ENCODE measurements at places on chromosomes 12 and 14. TPM values are rescaled to one million over a fixed set of nuclear protein-coding genes. Genes with fewer than 3 reads are reported as not detected.

The KERA gene
- total RNA-seq = not detected

- DNase-seq = no peak
- no peak overlapping the region for H3K4me3 ChIP-seq
- H3K27me3 ChIP-seq = no peaks in the 10 kb centered on the region
- no peak overlapping the region for H3K27ac ChIP-seq
These were observed 36.0 kb downstream of the NTF3 start for GRCh38 chr12:5467931-5468330.

DNA sequence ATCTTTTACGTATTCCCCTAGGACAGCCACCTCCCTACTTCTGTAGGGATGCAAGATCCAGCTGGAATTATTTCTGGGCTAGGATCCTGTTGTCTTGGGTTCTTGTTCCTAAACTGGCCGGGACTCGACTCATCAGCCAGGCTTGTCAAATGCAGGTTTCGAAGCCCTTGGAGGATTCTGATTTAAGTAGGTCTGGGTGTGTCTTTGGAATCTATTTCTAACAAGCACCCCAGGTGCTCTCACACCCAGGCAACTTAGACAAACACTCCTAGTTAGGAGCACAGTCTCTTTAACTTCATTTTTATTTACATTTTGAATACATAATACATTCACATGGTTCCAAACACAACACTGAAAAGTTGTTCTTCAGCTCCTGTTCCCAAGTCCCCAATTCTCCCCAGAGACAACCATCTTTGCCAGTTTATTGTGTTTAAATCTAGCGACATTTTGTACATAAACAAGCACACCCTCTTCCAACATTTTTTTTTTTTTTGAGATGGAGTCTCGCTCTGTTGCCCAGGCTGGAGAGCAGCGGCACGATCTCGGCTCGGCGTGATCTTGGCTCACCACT lies 20.9 kb downstream of the MORN3 start:
- no peak overlapping the region for H3K4me3 ChIP-seq
- no peak overlapping the region for H3K27ac ChIP-seq
- DNase-seq = no peak

- DNase-seq = no peak
- no peaks in the 10 kb centered on the region for H3K4me1 ChIP-seq
- no peak overlapping the region for H3K4me3 ChIP-seq
- no peak overlapping the region for H3K27ac ChIP-seq
- H3K36me3 ChIP-seq = no peaks in the 10 kb centered on the region
These were observed 52.8 kb upstream of the CNOT2 start for GRCh38 chr12:70190262-70191010.

DNA sequence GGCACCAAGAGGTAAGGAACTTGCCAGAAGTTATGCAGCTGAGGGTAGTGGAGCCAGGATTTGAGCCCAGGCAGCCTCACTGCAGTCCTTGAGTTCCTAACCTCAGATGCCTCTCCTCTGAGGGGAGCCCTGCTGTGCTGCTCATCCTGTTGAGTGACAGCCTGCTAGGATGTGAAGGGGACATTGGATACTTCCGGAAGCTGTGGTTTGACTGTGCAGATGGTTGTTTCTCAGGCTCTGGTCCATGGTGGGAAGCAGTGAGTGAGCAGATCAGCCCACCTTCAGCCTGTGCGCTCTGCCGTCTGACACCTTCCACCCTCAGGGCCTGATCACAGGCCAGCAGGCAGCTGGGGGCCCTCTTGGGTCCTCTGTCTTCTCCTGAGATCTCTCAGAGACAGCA lies 253.2 kb downstream of the CACNA1C start:
- no peaks in the 10 kb centered on the region for H3K36me3 ChIP-seq
- peak overlapping the region; percentile 10 for H3K27ac ChIP-seq
- H3K4me3 ChIP-seq = no peak overlapping the region
- DNase-seq = no peak
- H3K4me1 ChIP-seq = no peaks in the 10 kb centered on the region

- no peak overlapping the region for H3K27ac ChIP-seq
- H3K4me1 ChIP-seq = no peaks in the 10 kb centered on the region
- no peaks in the 10 kb centered on the region for H3K36me3 ChIP-seq
- no peak for DNase-seq
These were observed 413.5 kb upstream of the SEL1L start for GRCh38 chr14:81946834-81947798.

The RNF212B gene
- total RNA-seq = not detected

DNA sequence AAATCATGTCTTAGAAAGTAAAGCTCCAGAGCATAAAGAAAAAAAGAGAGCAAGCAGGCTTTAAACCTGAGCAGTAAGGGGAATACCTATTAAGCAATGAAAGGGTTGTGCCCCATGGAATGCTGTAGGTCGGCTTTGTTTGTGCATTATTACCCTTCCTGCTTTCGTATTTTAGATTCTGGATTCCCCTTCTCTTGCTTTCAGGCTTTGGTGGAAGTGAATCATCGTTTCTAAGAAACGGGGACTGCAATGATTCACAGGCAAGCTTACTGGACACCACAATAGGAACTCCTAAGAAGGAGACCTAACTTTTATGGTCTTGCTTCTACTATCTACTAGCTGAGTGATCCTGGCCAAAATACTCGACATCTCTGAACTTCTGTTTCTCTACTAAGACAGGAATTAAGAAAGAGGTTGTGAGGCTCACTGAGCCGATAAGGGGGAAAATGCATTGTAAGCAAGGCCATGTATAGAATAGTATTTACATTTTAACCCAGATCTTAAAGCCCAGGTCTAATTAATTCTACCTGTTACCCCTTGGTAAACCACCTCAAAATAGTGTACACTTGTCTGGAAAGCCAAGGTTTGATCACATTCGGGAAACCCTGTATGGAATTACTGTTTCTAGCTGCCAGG lies 1.2 kb upstream of the BMAL2 start:
- H3K4me1 ChIP-seq = no peaks in the 10 kb centered on the region
- no peak overlapping the region for H3K4me3 ChIP-seq
- H3K27ac ChIP-seq = no peak overlapping the region
- no peaks in the 10 kb centered on the region for H3K36me3 ChIP-seq
- DNase-seq = no peak

DNA sequence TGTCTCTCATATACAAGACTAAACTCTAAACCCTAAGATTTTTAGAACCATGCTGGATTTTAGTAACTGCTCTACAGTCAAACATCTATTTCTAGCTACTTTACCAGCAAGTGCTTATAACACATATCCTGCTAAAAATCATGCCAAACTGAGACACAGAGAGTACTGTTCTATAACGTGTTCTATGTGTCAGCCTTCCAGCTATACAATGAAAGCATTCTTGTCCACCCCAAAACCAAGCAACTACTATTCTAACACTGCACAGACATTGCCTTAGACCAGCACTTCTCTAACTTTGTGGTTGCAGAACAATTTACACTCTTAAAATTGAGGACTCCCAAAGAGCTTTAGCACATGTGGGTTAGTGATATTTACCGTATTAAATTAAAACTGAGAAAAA lies 85.7 kb downstream of the SPPL3 start:
- no peaks in the 10 kb centered on the region for H3K36me3 ChIP-seq
- H3K27ac ChIP-seq = no peak overlapping the region
- no peak overlapping the region for H3K4me3 ChIP-seq
- no peaks in the 10 kb centered on the region for H3K27me3 ChIP-seq
- DNase-seq = no peak
- peaks cover 13% of the 10 kb centered on the region for H3K4me1 ChIP-seq

- H3K27me3 ChIP-seq = no peaks in the 10 kb centered on the region
- H3K4me1 ChIP-seq = peaks cover 11% of the 10 kb centered on the region
- H3K36me3 ChIP-seq = no peaks in the 10 kb centered on the region
These were observed 3.7 kb upstream of the MSRB3 start for GRCh38 chr12:65274602-65275272.

DNA sequence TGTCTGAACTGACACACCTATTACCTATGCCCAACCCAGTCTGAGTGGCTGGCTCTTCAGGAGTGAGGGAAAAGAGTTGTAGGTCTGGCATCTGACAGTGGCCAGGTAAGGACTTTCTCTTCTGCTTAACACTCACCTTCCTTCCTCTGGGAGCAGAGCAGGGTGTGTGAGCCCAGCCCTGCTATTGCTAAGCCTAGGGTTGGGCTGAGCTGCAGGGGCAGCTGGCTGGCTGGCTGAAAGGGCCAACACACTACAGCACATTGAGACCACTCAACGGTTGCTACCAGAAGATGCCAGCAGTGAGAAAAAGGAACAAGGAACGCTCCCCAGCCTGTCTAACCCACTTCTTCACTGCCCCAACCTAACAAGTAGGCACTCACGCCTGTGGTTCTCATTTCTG lies 201.2 kb downstream of the DPF3 start:
- no peaks in the 10 kb centered on the region for H3K27me3 ChIP-seq
- no peak overlapping the region for H3K4me3 ChIP-seq
- DNase-seq = no peak
- H3K4me1 ChIP-seq = no peaks in the 10 kb centered on the region

- peaks cover 8% of the 10 kb centered on the region for H3K4me1 ChIP-seq
- H3K36me3 ChIP-seq = no peaks in the 10 kb centered on the region
- no peak overlapping the region for H3K27ac ChIP-seq
- DNase-seq = no peak
These were observed 6.3 kb downstream of the B4GALNT3 start for GRCh38 chr12:466039-466438.

DNA sequence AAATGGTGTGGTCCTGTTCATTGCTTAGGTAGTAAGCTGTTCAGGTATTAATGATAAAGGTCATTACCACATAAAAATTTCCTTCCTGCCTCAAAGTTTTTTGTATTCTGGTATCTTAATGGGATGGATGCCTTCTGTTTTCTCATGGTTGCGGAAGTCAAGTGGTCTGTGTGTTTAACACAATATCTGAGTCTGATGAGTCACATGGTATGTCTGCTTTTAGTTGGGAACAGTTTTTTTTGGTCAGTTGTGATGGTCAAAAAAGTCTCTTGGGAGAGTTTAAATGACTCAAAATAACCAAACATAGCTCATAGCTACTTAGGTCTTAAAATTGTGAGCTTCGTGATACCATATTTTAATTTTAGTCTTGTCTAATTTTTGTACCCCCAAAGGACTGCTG lies 40.7 kb downstream of the STK38L start:
- H3K4me3 ChIP-seq = no peak overlapping the region
- H3K36me3 ChIP-seq = no peaks in the 10 kb centered on the region
- no peak for DNase-seq
- H3K27me3 ChIP-seq = no peaks in the 10 kb centered on the region
- no peak overlapping the region for H3K27ac ChIP-seq

The SLC4A8 gene
- total RNA-seq = 0.59 TPM

DNA sequence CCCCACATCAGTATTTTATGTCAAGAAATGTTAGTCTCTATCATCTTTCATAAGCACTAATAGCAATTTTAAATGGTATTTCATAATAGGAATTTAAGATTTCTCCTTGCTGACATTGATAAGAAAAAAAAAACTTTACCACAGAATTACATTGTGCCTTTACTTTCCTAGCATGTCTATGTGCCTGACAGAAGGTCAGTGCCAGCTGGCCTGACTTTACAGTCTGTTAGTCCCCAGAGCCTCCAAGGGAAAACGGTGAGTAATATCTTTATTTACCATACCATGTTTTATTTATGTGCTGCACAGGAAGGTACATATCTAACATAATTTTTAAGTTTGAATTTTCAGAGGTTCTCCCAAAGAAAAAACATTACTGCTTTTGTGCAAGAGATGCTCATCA lies 152.0 kb upstream of the AEBP2 start:
- H3K36me3 ChIP-seq = no peaks in the 10 kb centered on the region
- no peak for DNase-seq
- no peak overlapping the region for H3K4me3 ChIP-seq

- DNase-seq = no peak
- H3K4me3 ChIP-seq = no peak overlapping the region
- no peaks in the 10 kb centered on the region for H3K27me3 ChIP-seq
- no peaks in the 10 kb centered on the region for H3K36me3 ChIP-seq
- H3K4me1 ChIP-seq = peaks cover 33% of the 10 kb centered on the region
These were observed 13.7 kb downstream of the NID2 start for GRCh38 chr14:52055167-52055566.

GRCh38 chr12:17810399-17810798 lies 279.6 kb downstream of the RERGL start:
- H3K4me3 ChIP-seq = no peak overlapping the region
- H3K27ac ChIP-seq = no peak overlapping the region
- H3K36me3 ChIP-seq = no peaks in the 10 kb centered on the region
- no peaks in the 10 kb centered on the region for H3K27me3 ChIP-seq
- no peak for DNase-seq

- no peak overlapping the region for H3K27ac ChIP-seq
- H3K27me3 ChIP-seq = no peaks in the 10 kb centered on the region
- H3K36me3 ChIP-seq = no peaks in the 10 kb centered on the region
- no peaks in the 10 kb centered on the region for H3K4me1 ChIP-seq
- H3K4me3 ChIP-seq = no peak overlapping the region
These were observed 22.7 kb upstream of the ULK1 start for GRCh38 chr12:131871677-131872076.

The LEMD3 gene
- 44.1 TPM for total RNA-seq

DNA sequence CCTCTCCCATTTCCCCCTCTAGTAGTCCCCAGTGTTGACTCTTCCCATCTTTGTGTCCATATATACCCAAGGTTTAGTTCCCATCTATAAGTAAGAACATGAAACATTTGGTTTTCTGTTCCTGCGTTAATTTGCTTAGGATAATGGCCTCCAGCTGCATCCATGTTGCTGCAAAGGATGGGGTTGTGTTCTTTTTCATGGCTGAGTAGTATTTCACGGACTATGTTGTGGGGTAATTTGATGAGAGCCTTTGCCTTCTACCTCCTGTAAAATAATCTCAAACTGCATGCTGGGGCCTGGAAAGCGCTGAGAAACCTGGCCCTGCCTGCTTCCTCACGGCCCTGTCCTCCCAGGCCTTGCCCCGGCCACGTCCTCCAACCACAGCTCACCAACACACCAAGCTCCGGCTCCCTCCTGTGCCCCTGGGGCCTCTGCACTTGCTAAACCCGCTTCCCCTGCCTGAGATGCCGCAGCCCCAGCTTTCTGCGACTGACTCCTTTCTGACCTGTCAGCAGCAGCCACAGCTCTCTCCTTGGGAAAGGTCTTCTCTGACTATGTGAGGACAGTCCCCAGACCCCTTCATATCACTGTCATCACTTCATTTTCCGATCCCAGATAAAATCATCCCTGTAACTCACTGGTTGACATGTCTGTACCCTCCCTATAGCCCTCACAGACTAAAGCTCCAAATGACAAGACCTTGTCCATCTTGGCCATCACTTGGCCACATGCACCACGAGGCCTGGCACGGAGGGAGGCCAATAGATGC lies 19.8 kb downstream of the ITPK1 start:
- H3K4me1 ChIP-seq = peaks cover 28% of the 10 kb centered on the region
- H3K36me3 ChIP-seq = no peaks in the 10 kb centered on the region
- no peak overlapping the region for H3K27ac ChIP-seq
- no peak overlapping the region for H3K4me3 ChIP-seq

The ADAM21 gene
- total RNA-seq = not detected

- no peaks in the 10 kb centered on the region for H3K27me3 ChIP-seq
- no peaks in the 10 kb centered on the region for H3K36me3 ChIP-seq
- H3K27ac ChIP-seq = peak overlapping the region; percentile 80
- no peaks in the 10 kb centered on the region for H3K4me1 ChIP-seq
These were observed 232.0 kb downstream of the PPM1H start for GRCh38 chr12:62703011-62703380.

- no peaks in the 10 kb centered on the region for H3K4me1 ChIP-seq
- H3K27me3 ChIP-seq = no peaks in the 10 kb centered on the region
- H3K27ac ChIP-seq = no peak overlapping the region
- no peaks in the 10 kb centered on the region for H3K36me3 ChIP-seq
- no peak overlapping the region for H3K4me3 ChIP-seq
These were observed 196 bp upstream of the MYH6 start for GRCh38 chr14:23408307-23408630.
